ENCODE measurements at places on chromosomes 4 and X. TPM values are rescaled to one million over a fixed set of nuclear protein-coding genes. Genes with fewer than 3 reads are reported as not detected.

- peak; percentile 36 for DNase-seq
These were observed 2.2 kb downstream of the NHS start for GRCh38 chrX:17377091-17377717.

DNA sequence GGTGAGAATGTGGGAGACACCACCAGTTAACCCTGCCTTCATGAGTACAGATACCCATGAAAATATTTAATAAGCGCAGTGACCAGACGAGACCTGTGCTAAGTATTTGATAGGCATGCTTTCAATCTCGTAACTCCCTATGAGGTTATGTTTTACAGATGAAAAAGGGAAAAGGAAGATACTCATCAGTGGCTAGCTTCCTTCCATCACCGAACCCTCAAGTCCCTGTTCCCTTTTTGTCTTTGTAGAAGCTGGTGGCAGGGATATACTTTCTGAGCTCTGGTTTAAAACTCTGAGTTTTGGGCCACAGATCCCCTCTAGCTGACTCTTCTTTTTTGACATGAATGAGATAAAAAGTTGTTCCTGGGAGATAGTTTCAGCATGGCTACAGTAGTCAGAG, 26.3 kb downstream of the AFF1 start:
- no peak for DNase-seq

GRCh38 chr4:86141161-86141560, 218.7 kb downstream of the MAPK10 start:
- DNase-seq: no peak

DNA sequence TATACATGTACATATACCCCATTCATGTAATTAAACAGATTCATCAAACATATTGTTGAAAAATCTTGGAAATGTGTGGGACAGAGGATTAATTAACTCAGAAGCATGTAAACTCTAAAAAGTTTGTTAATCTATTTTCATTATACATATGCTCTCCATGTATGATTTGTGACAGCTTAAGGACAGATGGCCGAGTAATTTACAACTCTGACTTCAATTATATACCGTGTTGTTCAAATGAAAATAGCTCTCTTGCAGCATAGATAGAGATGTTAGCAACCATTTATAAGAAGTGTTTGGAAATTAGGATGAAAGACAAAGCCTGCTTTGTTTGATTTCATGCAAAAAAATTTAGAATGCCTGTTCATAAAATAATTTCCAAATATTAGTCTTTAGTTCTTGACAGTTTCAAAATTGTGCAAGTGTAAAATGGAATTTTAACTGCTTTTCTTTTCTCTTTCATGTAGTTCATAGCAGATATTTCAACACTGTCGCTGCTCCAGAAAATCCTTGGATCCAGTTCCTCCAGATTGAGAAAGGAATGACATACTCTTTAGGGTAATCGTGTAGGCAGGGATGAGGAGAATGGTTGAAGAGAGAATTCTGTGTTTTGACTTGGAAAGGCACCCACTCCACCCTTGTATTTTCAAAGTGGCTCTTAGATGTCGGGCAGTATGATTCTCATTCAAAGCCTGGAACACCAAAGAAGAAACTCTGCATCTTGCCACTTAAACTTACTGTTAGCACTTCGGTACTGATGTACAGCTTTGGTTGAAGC, 23.1 kb downstream of the AFF2 start:
- DNase-seq: no peak

DNA sequence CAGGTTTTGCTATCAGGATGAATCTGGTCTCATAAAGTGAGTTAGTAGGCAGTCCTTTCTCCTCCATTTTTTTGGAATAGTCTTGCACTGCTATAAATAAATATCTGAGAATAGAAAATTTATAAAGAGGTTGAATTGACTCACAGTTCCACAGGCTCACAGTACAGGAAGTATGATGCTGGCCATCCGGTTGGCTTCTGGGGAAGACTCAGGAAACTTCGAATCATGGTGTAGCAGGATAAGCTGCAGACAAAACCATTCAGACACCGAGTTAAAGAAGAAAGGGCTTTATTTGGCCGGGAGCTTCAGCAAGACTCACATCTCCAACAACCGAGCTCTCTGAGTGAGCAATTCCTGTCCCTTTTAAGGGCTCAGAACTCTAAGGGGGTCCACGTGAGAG, 348.2 kb downstream of the KCTD8 start:
- DNase-seq: no peak

- DNase-seq: no peak
These were observed 2.7 kb downstream of the GEMIN8 start for GRCh38 chrX:14027036-14027435.

DNA sequence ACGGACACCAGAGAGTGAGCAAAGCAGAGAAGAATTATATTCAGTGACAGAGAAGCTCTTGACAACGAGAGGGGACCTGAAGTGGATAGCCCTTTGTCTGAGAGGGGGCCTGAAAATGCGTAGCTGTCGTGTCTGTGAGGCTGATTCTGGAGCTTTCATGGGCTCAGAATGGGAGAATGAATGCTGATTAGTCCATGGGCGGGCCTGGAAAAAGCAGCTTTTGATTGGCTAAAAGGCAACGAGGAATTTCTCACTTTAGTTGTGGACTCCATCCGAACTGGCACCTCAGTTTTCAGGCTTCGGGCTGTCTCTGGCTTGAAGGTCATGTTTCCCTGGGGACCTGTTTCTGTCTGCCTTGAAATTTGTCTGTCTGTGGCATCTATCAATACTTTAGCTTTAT, 487.1 kb downstream of the TECRL start:
- DNase-seq: no peak

GRCh38 chrX:31747411-31747810, 675.6 kb upstream of the FTHL17 start:
- no peak for DNase-seq

- DNase-seq: no peak
These were observed 580.0 kb upstream of the INTU start for GRCh38 chr4:127052742-127053141.

- no peak for DNase-seq
These were observed 1492.7 kb upstream of the IGFBP7 start for GRCh38 chr4:58602731-58603359.

DNA sequence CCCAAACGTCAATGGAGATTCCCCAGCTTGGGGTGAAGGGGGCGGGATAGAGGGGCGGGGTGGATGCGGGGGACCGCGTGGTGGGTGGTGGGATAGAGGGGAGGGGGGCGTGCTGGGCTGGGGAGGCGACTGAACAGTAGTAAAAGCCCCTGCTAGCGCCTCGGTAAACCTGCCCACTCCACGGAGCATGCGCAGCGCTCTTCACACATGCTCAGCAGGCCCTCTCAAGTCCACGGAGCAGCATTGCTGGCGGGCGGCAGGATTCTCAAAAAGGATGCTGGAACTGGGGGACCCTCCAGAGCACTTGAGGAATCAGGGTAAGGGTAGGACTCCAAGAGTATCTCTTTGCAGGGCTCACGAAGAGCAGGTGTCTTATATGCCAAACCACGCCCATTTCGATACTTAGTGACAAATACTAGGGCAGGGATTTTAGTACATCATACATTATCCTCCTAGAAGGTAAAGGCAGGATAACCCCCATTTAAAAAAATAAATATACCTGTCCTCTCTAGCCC, 378 bp upstream of the RPS6KA6 start:
- peak; percentile 57 for DNase-seq

- peak; percentile 22 for DNase-seq
These were observed 82.4 kb upstream of the HPRT1 start for GRCh38 chrX:134377537-134377936.

DNA sequence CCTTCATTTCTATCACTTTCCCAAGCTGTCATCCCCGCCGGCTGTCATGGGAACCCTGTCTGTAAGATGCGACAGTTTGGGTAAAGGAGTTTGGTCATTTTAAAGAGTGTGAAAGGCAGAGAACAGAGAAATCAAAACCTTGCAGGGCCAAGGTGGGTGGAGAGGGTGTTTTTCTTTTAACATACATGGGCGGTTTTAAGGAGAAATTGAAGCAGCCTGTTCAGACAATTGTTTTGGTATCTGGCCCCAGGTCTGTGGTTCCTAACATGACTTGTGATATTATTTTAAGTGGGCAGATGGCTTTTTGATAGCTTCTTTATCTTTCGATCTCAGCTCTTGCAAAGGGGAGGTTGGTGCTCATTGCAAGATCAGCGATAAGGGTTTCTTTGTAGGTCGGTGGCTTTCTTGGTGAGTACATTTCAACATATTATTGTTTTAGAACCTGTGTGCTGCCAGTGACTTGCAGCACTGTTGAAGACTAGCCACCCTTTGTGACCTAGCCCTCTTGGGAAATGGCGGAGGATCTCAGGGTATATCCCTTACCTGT, 3.7 kb downstream of the PPP1R3F start:
- no peak for DNase-seq

The TBC1D14 gene
- total RNA-seq: 54.0 TPM

The ACOT9 gene
- 35.1 TPM for total RNA-seq

The MTTP gene
- 0.77 TPM for total RNA-seq

The SCLT1 gene
- 10.9 TPM for total RNA-seq

The F9 gene
- not detected for total RNA-seq

The LRIT3 gene
- 0.35 TPM for total RNA-seq

The ALB gene
- total RNA-seq: 79.8 TPM

The UGT2B15 gene
- 0.32 TPM for total RNA-seq

The CHRDL1 gene
- total RNA-seq: not detected

The CDX4 gene
- not detected for total RNA-seq

The MORF4L2 gene
- total RNA-seq: 322 TPM

The IL21 gene
- not detected for total RNA-seq

The PRICKLE3 gene
- total RNA-seq: 10.9 TPM

The SPANXN3 gene
- total RNA-seq: not detected
